Right lobe of liver (tissue), 6 donors: ENCODE measurements at places on chromosomes 1 and 21. TPM values are rescaled to one million over a fixed set of nuclear protein-coding genes. Genes with fewer than 3 reads are reported as not detected.

DNA sequence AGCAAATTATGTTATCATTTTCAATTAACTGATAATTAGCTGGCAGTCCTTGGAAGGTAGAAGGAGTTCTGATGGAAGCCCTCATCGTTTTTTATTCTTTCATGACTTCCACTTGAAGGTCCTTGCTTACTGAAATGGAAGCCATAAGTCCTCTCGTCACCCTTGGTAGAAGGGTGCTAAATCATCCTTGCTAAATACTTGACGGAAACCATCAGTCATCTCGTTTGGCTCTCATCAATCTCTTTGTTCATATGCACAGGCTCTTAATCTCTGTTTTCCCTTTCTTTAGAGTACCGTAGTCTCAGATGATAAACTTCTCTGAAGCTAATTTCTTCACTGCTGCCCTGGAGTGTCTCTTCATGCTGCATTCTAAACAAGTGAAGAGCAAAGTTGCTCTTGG, 34.5 kb downstream of the UCK2 start:
- no peak for DNase-seq

GRCh38 chr1:72623299-72623708, 341.0 kb upstream of the NEGR1 start:
- DNase-seq, result no peak

DNA sequence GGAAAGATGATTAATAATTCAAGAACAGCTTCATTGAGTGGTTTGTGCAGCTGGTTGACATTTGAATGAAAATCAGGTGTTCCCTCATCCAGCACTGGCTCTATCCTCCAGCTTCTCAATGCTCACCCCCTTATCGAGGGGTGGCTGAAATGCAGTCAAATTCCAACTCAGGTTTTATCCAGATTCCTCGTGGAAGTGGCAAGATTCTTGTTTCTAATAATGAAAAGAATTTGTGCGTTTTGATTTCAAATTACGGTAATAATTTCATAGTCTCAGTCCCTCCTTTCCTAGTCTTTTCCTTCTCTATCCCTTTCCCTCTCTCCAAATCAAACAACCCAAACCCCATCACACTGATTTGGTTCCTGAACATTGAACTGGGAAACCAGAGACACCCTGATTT, 3.1 kb downstream of the CNIH3 start:
- no peak for DNase-seq

- DNase-seq, result no peak
These were observed 554.8 kb upstream of the B3GALT2 start for GRCh38 chr1:193741228-193741627.

DNA sequence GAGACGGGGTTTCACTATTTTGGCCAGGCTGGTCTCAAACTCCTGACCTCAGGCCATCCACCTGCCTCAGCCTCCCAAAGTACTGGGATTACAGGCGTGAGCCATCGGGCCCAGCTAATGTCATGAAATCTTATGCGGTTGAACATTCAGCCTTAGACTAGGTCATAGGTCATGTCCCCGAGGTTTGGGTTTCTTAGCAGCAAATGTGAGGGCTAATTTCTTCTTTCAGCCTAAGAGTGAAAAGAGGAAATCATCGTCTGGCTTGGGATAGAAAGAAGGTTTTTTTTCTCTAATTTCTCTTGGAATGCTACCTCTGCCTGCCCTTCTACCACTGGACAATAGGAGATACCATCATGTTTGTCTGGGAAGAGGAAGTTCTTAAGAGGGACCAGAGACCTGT, 18.0 kb upstream of the PIK3CD start:
- DNase-seq, result no peak

GRCh38 chr1:200194477-200194876, 167.0 kb downstream of the NR5A2 start:
- DNase-seq, result no peak

BRDT gene
- total RNA-seq, result not detected

GRCh38 chr1:174637487-174637886, 189.7 kb downstream of the GPR52 start:
- no peak for DNase-seq

DNA sequence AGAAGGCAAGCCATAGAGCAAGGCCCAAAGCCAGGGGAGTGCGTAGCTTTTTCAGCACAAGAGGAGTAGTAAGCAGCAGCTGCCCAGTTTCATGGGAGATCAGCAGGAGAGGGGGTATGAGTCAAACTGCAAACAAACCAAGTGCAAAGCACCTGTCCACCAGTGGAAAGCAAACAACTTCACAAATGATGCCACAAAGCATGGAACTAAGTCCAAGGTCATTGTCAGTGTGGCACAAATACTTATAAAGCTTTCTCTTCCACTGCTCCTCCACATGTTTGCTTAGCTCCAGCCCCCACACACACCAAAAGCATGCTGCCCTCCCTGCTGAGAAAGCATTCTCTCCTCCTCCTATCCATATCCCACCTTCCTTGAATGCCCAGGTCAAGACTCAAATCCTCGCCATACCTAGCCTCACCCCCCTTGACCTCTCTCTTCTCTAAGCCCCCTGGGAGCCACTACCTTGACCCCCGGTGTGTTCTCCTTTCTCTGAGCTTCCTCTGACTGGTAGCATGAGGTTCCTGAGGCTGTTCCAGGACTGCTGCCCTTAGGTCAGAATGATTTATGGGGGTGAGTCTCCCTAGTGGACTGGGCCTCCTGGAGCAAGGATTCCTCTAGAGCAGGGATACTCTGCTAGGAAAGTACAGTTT, 70.4 kb downstream of the DMAP1 start:
- DNase-seq, result peak; percentile 79
